ENCODE measurements at places on chromosomes 16 and 17. TPM values are rescaled to one million over a fixed set of nuclear protein-coding genes. Genes with fewer than 3 reads are reported as not detected.

- peak; percentile 42 for DNase-seq
- no peaks in the 10 kb centered on the region for H3K27me3 ChIP-seq
- peaks cover 10% of the 10 kb centered on the region for H3K4me1 ChIP-seq
Measured at GRCh38 chr17:64171041-64171440, 41.1 kb upstream of the ERN1 start.

DNA sequence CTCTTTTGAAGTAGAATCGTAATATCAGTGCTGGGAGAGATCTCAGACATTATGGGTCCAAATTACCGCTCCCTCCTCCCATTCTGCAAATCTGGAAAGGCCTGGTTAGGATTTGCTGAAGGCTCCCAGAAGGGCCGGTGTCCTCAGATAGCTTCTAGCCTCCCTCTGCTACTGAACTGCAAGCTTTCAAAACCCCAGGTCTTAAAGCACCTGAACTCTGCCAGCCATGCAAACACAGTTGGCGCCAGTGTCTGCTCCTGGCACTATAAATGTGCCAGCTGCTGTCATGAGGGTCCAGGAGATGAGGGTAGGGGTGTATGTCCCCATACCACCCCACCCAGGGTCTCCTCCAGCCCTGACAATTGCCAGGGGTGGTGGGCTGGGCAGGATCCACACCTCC lies 24.2 kb downstream of the SLC5A10 start:
- no peak overlapping the region for H3K27ac ChIP-seq
- H3K36me3 ChIP-seq: peaks cover 77% of the 10 kb centered on the region
- no peaks in the 10 kb centered on the region for H3K27me3 ChIP-seq

- no peaks in the 10 kb centered on the region for H3K36me3 ChIP-seq
- H3K27me3 ChIP-seq: no peaks in the 10 kb centered on the region
- no peaks in the 10 kb centered on the region for H3K4me1 ChIP-seq
- no peak for DNase-seq
Measured at GRCh38 chr17:56217921-56218320, 64.6 kb downstream of the ANKFN1 start.

- peaks cover 7% of the 10 kb centered on the region for H3K27me3 ChIP-seq
- no peak for DNase-seq
- no peak overlapping the region for H3K27ac ChIP-seq
- H3K36me3 ChIP-seq: no peaks in the 10 kb centered on the region
- no peak overlapping the region for H3K4me3 ChIP-seq
Measured at GRCh38 chr17:17358866-17359265, 55.7 kb downstream of the NT5M start.

- no peak for DNase-seq
- no peaks in the 10 kb centered on the region for H3K27me3 ChIP-seq
- no peaks in the 10 kb centered on the region for H3K4me1 ChIP-seq
- no peak overlapping the region for H3K27ac ChIP-seq
- no peaks in the 10 kb centered on the region for H3K36me3 ChIP-seq
Measured at GRCh38 chr17:65467156-65467555, 94.3 kb downstream of the AXIN2 start.

- H3K36me3 ChIP-seq: no peaks in the 10 kb centered on the region
- H3K4me3 ChIP-seq: no peak overlapping the region
- peaks cover 14% of the 10 kb centered on the region for H3K27me3 ChIP-seq
- H3K4me1 ChIP-seq: no peaks in the 10 kb centered on the region
Measured at GRCh38 chr16:66344533-66345145, 21.9 kb upstream of the CDH5 start.

DNA sequence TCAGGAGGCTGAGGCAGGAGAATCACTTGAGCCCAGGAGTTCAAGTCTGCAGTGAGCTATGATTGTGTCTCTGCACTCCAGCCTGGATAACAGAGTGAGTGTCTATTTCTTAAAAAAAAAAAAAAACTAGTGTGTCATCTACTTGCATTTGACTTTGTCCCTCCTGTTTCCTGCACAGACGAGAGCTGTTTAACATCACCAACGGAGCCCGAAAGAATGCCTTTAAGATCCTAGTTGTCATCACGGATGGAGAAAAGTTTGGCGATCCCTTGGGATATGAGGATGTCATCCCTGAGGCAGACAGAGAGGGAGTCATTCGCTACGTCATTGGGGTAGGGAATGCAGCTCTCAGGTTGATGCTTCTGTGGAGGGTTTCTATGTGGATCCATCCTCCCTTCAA lies 13.4 kb downstream of the ITGAM start:
- peak overlapping the region; percentile 48 for H3K27ac ChIP-seq
- no peaks in the 10 kb centered on the region for H3K27me3 ChIP-seq
- H3K36me3 ChIP-seq: no peaks in the 10 kb centered on the region
- no peak overlapping the region for H3K4me3 ChIP-seq

Gene KRTAP1-1
- not detected for polyA plus RNA-seq

Gene VAC14
- 26.4 TPM for polyA plus RNA-seq

Gene NFAT5
- polyA plus RNA-seq: 23.1 TPM

Gene ARL5C
- polyA plus RNA-seq: not detected

Gene GAS7
- polyA plus RNA-seq: 0.14 TPM

Gene MYL4
- polyA plus RNA-seq: not detected
